Right lobe of liver (tissue), 6 donors: ENCODE measurements at places on chromosomes 12 and 14. TPM values are rescaled to one million over a fixed set of nuclear protein-coding genes. Genes with fewer than 3 reads are reported as not detected.

DNA sequence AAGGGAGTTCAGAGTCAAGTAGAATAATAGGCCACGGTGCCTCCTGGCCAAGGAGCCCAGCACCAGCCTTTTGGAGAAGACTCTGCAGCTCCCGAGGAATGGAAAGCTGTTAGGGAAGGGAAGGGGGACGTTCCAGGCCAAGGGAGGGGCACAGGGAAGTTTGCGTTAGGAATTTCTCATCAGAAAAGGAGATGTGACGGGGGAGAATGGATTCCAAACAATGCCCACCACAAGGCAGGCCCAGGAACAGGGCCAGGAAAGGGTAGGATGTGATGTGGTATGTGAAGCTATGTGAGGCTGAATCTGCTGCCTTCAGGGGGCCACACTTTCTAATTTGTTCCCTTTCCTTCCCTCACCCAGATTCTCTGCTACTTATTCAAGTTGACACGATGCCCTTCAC is 46.0 kb downstream of the DGLUCY start:
- H3K4me3 ChIP-seq: no peak overlapping the region
- no peaks in the 10 kb centered on the region for H3K4me1 ChIP-seq
- no peak for DNase-seq

GRCh38 chr14:90454041-90455000 is 57.5 kb downstream of the CALM1 start:
- no peaks in the 10 kb centered on the region for H3K36me3 ChIP-seq
- H3K27ac ChIP-seq: peak overlapping the region; percentile 67
- H3K4me1 ChIP-seq: no peaks in the 10 kb centered on the region
- H3K27me3 ChIP-seq: no peaks in the 10 kb centered on the region
- H3K4me3 ChIP-seq: no peak overlapping the region
- peak; percentile 68 for DNase-seq

The TMEM229B gene
- total RNA-seq: 0.98 TPM

The LGR5 gene
- total RNA-seq: 0.31 TPM

The FAM222A gene
- 1.2 TPM for total RNA-seq
